Activated T-helper 17 cell treated with anti-CD3 and anti-CD28 coated beads, Interleukin-2, amount 50 U/mL, for 72 hours (primary cell): ENCODE measurements at places on chromosomes 6 and 20. TPM values are rescaled to one million over a fixed set of nuclear protein-coding genes. Genes with fewer than 3 reads are reported as not detected.

GRCh38 chr6:72857791-72858585 is 236.1 kb downstream of the KCNQ5 start:
- no peak for ATAC-seq
- no peak overlapping the region for H3K4me3 ChIP-seq
- no peaks in the 10 kb centered on the region for H3K36me3 ChIP-seq

GRCh38 chr20:44541992-44542391 is 20.1 kb upstream of the SERINC3 start:
- H3K27me3 ChIP-seq = no peaks in the 10 kb centered on the region
- no peak overlapping the region for H3K27ac ChIP-seq
- no peaks in the 10 kb centered on the region for H3K36me3 ChIP-seq
- no peak overlapping the region for H3K4me3 ChIP-seq
- ATAC-seq = no peak
- H3K4me1 ChIP-seq = no peaks in the 10 kb centered on the region

DNA sequence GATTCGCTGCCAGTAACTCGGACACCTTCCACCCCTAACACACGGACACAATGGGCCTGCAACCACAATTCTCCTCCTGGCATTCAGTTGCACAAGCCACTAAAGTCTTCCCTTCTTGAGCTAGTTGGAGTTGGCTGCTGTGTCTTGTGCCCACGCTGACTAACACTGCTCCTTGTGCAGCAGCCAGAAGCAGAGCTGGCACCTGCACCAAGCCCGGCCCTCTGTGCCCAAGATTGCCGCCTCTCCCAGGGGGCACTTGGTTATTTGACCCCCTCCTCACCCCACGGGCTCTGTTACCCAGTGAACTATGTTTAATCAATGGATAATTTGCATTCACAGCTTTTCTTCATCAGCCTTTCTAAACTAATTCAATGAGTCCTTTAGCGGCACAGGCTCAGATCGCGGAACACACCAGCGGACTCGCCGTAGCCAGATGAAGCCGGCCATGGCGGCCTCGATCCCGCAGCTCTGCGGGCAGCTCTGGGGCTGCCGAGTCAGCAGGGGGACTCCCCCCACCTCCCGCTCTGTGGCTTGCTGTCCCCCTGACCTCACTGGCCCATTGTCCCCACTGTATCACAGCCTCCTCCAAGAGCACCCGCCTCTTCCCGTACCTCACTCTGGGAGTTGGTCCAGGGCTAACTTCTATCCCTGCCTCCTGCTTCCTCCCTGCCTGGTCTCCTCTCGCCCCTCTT is 94.8 kb upstream of the AFDN start:
- no peaks in the 10 kb centered on the region for H3K36me3 ChIP-seq
- no peak for ATAC-seq
- H3K4me3 ChIP-seq = no peak overlapping the region
- no peaks in the 10 kb centered on the region for H3K4me1 ChIP-seq
- peaks cover 11% of the 10 kb centered on the region for H3K27me3 ChIP-seq
- no peak overlapping the region for H3K27ac ChIP-seq

DNA sequence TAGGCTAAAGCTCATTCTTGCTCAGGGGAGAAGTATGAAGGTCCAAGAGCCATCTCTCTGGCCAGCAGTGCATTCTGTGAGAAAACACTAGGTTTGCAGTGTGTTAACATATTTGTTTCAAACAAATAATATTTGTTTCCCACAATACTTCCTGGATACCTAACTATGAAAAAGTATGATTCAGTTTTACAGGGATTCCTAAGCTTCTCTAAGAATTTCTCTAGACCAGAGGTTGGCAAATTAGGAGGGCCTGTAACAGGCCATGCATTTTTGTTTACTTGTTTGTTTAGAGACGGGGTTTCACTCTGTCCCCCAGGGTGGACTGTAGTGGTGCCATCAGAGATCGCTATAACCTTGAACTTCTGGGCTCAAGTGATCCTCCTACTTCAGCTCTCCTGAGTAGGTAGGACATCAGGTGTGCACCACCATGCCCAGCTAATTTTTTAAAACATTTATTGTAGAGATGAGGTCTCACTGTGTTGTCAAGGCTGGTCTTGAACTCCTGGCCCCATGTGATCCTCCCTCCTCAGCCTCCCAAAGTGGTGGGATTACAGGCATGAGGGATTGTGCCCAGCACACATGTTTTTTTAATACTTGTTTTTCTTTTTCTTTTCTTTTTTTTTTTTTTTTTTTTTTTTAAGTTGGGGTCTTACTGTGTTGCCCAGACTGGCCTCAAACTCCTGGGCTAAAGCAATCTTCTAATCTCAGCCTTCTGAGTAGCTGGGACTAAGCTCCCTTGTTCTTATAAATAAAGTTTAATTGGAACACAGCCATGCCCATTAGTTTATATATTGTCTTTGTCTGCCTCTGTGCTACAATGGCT is 71.7 kb downstream of the ADGRG6 start:
- H3K4me1 ChIP-seq = no peaks in the 10 kb centered on the region
- ATAC-seq = no peak
- H3K4me3 ChIP-seq = no peak overlapping the region
- H3K27ac ChIP-seq = no peak overlapping the region
- H3K27me3 ChIP-seq = no peaks in the 10 kb centered on the region
- H3K36me3 ChIP-seq = no peaks in the 10 kb centered on the region

DNA sequence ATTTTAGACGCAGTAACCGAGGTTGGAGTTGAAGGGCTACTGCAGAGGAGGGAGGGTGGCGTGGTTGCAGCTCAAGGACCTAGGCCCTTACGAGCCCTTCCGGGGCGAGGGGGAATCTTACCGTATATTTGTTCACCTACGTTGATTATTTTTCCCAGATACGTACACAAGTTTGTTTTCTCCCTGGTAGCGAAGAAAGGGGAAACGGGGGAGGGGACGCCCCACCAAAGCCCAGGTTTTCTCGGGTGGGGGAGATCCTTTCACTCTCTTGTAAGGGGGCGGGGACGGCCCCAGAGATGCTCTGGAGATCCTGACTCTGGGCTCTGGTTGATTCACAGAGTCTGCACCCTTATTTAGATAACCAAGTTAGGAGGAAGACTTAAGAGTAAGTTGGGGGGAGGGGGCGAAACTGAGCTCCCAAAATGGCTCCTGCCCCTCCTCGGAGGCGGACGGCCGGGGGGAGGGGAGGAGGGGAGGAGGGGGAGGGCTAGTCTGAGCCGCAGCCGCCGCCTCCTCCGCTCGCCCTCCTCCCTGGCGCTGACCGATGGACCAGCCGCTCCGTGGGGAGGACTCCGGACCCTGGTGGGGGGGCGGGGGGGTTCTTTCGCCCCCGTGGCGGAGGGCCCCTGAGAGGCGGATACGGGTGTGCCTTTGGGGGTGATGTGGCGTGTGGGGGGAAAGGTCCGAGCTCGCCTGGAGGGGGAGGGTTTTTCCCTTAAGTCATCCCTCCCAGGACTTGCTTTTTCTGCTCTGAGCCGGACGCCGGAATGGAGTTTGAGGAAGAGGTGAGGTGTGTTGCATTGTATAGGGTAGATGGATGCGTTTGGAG is 2.2 kb downstream of the BRD2 start:
- H3K4me3 ChIP-seq = peak overlapping the region; percentile 84
- peaks cover 18% of the 10 kb centered on the region for H3K4me1 ChIP-seq
- no peaks in the 10 kb centered on the region for H3K27me3 ChIP-seq
- peaks cover 82% of the 10 kb centered on the region for H3K36me3 ChIP-seq
- peak; percentile 40 for ATAC-seq

- no peak for ATAC-seq
- no peak overlapping the region for H3K27ac ChIP-seq
- H3K36me3 ChIP-seq = no peaks in the 10 kb centered on the region
- no peak overlapping the region for H3K4me3 ChIP-seq
These were observed 17.4 kb upstream of the AKAP7 start for GRCh38 chr6:131117878-131118277.

LST1 gene
- total RNA-seq = 8.1 TPM

HLA-DRB1 gene
- 109 TPM for total RNA-seq

DNA sequence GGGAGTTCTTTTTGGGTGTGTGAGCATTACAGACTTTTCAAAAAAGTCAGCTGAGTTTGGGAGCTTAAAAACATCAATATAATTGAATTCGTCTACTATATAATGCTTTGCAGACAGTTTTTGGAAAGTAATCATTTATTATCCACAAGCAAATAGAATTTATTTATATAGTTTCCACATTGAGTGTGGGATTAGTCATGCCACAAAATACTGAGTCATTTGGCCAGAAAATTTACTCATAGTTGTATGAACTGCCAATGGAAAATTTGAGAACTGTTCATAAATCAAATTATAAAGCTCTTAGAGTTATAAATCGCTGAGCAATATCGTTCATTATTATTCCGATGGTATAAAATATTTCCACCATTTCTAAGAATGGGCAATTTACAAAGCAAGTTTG is 5.0 kb downstream of the BEND6 start:
- no peak overlapping the region for H3K4me3 ChIP-seq
- peaks cover 5% of the 10 kb centered on the region for H3K4me1 ChIP-seq
- no peak for ATAC-seq
- H3K36me3 ChIP-seq = no peaks in the 10 kb centered on the region

- H3K36me3 ChIP-seq = peaks cover 9% of the 10 kb centered on the region
- H3K4me3 ChIP-seq = no peak overlapping the region
- no peak for ATAC-seq
- no peaks in the 10 kb centered on the region for H3K4me1 ChIP-seq
- no peak overlapping the region for H3K27ac ChIP-seq
These were observed 31.1 kb downstream of the TFAP2B start for GRCh38 chr6:50849796-50850180.

DNA sequence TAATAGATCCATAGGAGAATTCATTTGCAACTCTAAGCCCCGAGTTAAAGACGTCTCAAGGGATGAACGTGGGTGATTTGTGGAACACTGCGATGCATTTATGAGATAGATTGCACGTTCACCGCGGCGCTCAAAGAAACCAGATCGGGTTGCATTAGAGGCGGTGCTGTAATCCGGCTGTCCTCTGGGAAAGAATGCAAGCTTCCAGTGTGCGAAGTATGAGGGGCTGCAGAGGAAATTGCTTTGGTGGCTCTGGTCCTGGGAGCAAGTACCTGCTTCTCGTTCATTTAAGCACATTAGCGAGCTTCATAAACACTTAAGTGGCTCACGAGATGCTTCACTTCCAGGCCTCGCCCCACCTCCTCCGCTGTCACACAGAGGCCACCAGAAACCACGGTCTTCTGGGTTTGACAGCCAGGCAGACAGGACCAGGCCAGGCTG is 182.3 kb downstream of the CDH4 start:
- no peak overlapping the region for H3K27ac ChIP-seq
- H3K27me3 ChIP-seq = peaks cover 13% of the 10 kb centered on the region
- no peak overlapping the region for H3K4me3 ChIP-seq

DNA sequence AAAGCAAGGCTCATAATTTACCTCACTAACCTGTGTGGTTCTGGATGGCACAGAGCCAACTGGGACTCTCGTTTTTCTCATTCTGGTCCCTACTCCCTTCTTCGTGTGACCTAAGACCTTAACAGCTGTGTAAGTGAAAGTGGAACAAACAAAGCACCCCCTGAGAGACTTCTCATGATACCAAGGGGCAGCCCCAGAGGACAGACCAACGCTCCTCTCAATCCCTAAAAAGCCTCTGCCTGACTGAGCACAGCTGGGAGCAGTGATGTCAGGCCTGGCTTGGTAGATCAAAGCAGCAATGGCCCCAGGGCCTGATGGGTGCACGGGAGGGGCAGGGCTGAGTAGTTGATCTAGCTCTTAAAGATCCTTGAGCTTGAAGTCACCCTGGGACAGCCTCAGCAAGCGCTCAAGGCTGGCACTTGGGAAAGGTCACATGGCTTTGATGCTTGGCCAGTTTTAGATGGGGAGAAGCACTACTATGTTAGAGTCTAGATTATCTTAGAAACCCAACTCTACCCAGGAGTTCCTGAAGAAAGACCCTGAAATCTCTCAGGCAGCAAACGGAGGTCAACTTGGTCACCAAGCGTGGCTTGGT is 16.2 kb upstream of the TGM2 start:
- H3K4me1 ChIP-seq = no peaks in the 10 kb centered on the region
- no peaks in the 10 kb centered on the region for H3K36me3 ChIP-seq
- H3K27me3 ChIP-seq = peaks cover 29% of the 10 kb centered on the region
- no peak for ATAC-seq
- no peak overlapping the region for H3K27ac ChIP-seq

GRCh38 chr6:114108119-114109002 is 137.4 kb upstream of the HDAC2 start:
- H3K27ac ChIP-seq = no peak overlapping the region
- no peaks in the 10 kb centered on the region for H3K36me3 ChIP-seq
- no peaks in the 10 kb centered on the region for H3K4me1 ChIP-seq
- peaks cover 12% of the 10 kb centered on the region for H3K27me3 ChIP-seq

GRCh38 chr20:51713213-51713598 is 55.0 kb downstream of the ATP9A start:
- H3K27me3 ChIP-seq = peaks cover 28% of the 10 kb centered on the region
- H3K4me3 ChIP-seq = no peak overlapping the region
- no peaks in the 10 kb centered on the region for H3K36me3 ChIP-seq
- no peak for ATAC-seq

GRCh38 chr6:102902471-102902870 is 1509.0 kb downstream of the GRIK2 start:
- no peaks in the 10 kb centered on the region for H3K27me3 ChIP-seq
- H3K36me3 ChIP-seq = no peaks in the 10 kb centered on the region
- no peak for ATAC-seq
- H3K4me3 ChIP-seq = no peak overlapping the region

- ATAC-seq = peak; percentile 51
- peaks cover 12% of the 10 kb centered on the region for H3K4me1 ChIP-seq
- no peaks in the 10 kb centered on the region for H3K27me3 ChIP-seq
- peak overlapping the region; percentile 85 for H3K4me3 ChIP-seq
These were observed 626 bp upstream of the CDK5RAP1 start for GRCh38 chr20:33401921-33402369.
